ENCODE measurements at places on chromosomes 4 and X.

- no peak for DNase-seq
Observed at GRCh38 chr4:181582595-181582994, 660.6 kb upstream of the TENM3 start.

DNA sequence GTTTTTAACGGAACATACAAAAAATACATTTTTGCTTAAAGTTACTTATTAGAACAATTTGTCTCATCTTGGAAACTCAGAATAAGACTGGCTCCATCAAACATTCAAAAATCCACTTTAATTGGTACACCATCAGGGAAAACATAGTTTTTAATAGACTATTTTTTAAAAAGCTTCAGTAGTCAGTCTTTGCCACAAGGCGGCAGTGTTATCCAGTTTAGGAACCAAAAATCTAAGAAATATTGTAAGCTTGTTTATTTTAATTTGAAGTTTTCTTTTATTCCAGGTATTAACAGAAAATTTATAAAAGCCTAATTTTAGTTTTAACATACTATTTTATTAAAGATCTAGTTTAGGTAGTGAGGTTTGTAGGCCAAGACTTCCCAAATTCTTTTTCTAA, 107.7 kb downstream of the APOOL start:
- peak; percentile 4 for DNase-seq

DNA sequence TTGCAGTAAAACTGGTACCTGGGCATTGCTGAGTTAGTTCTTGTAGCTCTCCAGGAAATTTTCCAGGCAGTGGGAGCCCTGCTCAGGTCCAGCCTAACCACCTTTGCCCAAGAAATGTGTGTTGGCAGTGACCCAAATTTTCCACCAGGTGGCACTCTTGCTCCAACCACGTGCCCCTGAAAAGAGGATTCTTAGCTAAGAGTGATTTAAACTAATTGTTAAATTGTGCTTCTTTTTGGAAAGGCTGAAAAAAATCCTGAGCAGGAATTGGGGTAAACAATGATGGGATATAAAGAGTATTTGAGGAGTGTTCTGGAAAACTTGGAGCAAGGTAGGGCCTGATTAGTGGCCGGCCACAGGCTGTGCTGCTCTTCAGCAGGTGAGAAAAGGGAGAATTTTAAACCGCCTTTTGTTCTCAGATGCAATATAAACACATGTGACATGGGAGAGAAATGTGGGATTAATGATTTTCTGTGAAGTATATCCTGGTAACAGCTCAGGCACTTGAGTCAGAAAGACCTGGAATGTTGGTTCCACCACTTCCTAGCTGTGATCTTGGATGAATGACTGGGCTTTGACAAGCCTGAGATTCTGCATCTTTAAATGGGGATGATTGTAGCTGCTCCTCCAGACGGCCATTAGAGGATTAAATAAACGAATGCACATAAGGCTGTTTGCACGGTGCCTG, 219.6 kb downstream of the PTTG2 start:
- DNase-seq: peak; percentile 60

- DNase-seq: peak; percentile 29
Observed at GRCh38 chr4:129545599-129546278, 449.8 kb downstream of the C4orf33 start.

GRCh38 chrX:109261279-109261678, 220.6 kb downstream of the GUCY2F start:
- DNase-seq: no peak

DNA sequence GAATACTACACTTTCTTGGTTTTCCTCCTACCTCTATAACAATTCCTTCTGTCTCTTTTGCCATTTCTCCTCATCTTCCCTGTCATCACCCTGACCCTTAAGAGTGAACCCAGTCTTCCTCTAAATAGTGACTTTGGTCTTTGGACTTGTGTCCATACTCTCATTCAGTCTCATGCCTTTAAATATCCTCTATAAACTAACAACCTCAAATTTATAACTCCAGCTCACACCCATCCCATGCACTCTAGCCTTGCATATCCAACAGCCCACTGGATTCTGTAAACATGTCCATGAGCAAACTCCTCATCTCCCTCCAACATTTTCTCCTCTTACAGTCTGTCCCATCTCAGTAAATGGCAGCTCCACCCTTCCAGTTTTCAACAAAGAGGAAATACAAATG, 15.0 kb downstream of the BCLAF3 start:
- DNase-seq: no peak

DNA sequence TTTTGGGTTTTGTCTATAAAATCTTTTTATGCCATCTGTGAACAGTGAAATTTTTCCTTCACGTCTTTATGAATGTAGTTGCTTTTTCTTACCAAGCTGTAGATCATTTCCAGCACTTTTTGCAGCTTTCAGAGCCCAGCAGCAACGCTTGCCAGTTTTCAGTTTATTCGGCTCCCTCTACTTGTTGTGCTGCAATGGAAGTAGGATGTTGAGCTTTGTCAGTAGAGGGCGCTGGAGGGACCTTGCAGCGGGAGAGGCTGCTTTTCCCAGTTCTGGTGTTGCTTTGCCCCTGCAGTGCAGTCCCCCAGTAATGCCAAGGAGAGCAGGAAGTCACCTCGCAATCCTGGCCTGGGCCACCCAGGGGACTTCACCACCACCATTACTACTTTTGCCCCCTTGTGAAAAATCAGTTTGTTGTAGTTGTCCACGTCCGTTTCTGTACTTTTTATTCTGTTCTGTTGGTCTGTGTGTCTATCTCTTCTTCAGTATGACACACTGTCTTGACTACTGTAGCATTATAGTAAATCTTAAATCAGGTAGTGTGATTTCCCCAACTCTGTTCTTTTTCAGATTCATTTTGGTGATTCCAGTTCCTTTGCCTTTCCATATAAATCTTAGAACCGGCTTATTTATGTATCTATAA, 21.8 kb downstream of the CMC4 start:
- peak; percentile 67 for DNase-seq

GRCh38 chr4:153223930-153224329, 19.7 kb downstream of the TRIM2 start:
- peak; percentile 56 for DNase-seq

DNA sequence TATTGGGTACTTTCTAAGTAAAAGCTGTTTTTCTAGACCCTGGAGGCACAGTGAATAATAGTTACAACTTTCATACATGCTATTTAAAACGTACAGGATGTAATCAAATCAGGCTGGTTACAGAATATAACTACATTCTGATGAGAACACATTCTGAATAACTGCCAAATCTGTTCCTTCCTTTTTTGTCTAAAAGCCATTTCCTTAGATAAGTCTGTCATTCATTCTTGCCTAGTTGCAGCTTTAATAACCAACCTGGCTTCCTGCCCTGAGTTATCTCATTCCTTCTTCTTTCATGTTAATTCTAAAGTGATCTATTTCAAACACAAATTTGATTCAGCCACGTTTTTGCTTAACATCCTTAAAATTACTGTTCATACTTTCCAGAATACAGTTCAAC, 189.7 kb upstream of the ITM2A start:
- DNase-seq: no peak

DNA sequence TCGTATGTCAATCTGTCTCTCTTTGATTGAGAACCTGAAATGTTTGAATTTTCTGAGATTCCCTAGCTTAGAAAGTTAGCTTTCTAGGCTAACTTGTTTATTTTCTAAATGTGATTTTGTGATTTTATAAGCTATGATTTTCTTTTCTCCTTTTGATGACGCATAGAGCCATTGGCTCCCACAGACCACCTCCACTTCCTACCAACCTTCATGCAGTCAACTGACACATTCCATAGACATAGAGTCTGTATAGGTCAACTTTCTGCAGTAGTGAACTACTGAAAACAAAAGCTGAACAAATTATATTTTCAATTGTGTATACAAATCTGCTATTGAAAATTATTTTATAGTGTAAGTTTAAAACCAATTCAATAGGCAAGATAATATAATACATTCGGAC, 2.8 kb upstream of the SULT1B1 start:
- peak; percentile 56 for DNase-seq

GRCh38 chrX:117834076-117834475, 282.5 kb downstream of the KLHL13 start:
- no peak for DNase-seq

- DNase-seq: no peak
Observed at GRCh38 chr4:40731361-40731760, 18.4 kb upstream of the NSUN7 start.

GRCh38 chr4:176671532-176671931, 121.2 kb downstream of the VEGFC start:
- DNase-seq: peak; percentile 12

DNA sequence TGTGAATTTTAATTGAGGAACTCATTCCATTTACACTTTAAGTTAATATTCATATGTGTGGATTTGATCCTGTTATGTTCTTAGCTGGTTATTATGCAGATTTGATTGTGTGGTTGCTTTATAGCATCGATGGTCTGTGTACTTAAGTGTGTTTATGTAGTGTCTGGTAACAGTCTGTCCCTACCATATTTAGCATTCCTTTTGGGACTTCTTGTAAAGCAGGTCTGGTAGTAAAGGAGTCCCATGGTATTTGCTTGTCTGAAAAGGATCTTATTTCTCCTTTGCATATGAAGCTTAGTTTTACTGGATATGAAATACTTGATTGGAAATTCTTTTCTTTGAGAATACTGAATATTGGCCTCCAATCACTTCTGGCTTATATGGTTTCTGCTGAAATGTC, 76.6 kb downstream of the KLF8 start:
- DNase-seq: no peak

- DNase-seq: peak; percentile 92
Observed at GRCh38 chr4:40180356-40180755, 16.5 kb upstream of the RHOH start.

DNA sequence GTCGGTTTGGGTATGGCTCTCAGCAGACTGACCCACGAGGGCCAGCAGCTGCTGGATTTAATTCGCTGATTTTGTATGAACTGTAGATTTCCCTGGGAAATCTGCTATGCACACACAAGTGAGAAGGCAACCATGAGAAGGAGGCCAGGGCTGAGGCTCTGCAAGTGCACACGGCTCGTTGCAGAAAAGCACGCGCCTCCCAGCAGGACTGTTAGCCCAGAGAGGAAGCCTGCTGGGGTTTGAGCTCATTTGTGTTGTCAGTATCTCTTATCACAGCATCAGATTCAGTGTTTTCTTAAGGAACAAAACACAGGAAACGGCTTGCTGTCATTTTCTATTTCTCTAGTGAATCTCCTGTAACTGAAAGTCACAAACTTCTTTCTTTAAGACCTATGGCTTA, 296.2 kb upstream of the FAT1 start:
- no peak for DNase-seq

- peak; percentile 21 for DNase-seq
Observed at GRCh38 chr4:15106399-15106798, 104.1 kb downstream of the CPEB2 start.

GRCh38 chr4:86386201-86386600, 26.3 kb upstream of the MAPK10 start:
- no peak for DNase-seq

- no peak for DNase-seq
Observed at GRCh38 chrX:42615161-42615563, 162.8 kb downstream of the PPP1R2C start.

DNA sequence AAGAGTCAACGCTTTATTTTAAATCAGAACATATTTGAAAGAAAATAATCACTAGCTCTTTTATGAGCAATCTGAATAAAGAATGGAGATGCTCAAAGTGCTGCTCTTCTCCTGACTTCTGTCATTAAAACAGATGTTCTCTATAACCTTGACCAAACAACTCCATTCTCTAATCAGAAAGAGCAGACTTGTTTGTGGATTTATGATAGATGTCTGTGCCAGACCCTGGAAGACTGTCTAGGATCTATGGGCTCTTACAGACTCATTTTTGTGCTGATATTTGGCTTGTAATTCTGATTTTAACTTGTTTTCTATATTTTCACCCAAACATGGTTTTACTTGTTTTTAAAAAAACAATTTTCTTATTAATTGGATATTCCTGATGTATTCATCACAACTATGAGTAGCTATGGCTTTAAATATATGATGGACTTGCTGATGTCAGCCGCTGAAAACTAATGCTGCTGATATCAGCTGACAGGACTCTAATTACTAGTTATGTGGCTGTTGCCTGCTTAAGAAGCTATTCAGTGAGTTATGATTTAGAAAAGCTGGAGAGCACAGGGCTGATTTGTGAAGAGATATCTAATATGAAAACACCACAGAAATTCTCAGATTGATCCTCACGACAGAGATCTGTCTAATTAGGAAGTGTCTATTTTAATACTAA, 31.6 kb upstream of the MAML3 start:
- DNase-seq: no peak

DNA sequence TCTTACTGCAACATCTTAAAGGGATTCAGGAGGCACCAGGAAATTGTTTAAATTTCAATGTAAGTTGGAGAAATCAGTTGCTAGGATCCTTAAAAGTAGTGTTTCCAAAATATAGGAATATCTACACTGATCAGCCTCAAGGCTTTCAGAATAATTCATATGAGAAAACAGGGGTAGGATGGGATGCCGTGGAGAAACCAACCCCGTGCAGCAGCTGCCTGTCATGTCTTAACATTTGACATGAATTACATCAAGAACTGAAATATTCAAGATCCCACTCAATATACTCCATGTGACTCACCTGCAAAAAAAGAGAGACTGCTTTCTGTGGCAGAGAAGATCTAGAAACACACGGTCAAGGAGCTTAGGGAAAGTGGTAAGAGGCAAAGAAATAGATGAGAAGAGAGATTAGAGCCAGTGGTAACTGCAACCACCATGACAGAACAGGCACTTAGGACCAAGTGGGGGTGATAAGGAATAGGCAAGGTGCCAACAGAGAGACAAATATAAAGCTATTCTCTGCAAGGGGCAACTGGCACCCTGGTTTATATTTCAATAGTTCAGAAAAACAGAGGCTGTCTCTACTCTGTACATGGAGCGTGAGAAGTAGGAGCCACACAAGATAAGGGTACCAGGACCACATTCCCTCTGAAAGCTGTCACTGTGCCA, 64.0 kb downstream of the SLC39A8 start:
- no peak for DNase-seq

GRCh38 chr4:127959794-127960193, 5.2 kb downstream of the MFSD8 start:
- peak; percentile 42 for DNase-seq

DNA sequence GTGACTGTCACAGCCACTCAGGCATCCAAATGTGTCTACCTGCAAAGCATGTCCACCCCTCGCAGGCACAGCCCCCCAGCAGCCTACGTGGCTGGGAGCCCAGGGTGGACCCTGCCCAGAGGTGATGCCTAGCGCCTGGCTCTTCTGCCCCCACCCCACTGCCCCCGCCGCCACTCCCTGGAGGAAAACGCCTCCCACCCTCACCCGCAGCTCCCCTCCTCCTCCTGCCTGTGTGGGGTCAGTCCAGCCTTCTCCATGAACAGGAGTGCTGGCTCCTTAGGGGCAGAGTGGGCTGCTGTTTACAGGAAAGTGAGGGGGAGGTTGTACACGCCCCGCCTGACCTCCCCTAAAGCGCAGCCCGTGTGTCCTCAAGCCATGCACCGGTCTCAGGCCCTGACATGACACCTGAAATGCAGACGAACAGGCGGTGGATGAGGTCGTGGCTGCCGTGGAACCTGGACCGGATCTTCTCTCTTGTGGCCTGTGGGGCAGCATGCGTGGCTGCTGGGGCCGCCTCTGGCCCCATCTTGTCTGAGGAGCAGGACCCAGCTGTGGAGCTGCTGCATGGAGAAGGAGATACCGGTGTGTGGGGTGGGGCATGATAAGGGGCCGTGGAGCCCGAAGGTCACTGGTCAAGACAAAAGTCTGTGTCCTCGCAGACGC, 11.9 kb upstream of the MXD4 start:
- no peak for DNase-seq

All from iris pigment epithelial cell (primary cell).